ENCODE measurements at places on chromosomes 3 and 15. TPM values are rescaled to one million over a fixed set of nuclear protein-coding genes. Genes with fewer than 3 reads are reported as not detected.

Gene PODXL2
- 70.8 TPM for total RNA-seq

Gene RCN2
- total RNA-seq, result 159 TPM

Gene IQSEC1
- 32.1 TPM for total RNA-seq

Gene SNX1
- 131 TPM for total RNA-seq

Gene ACOX2
- total RNA-seq, result 1.0 TPM

Gene VGLL4
- total RNA-seq, result 90.2 TPM

Gene CCRL2
- total RNA-seq, result not detected

Gene HGD
- 1.2 TPM for total RNA-seq

Gene ADCY5
- 2.2 TPM for total RNA-seq

All from neural crest cell (in vitro differentiated cells).